ENCODE measurements at places on chromosomes 11 and 22.

GRCh38 chr22:48432781-48433518 lies 1394.7 kb downstream of the BRD1 start:
- no peak for DNase-seq

GRCh38 chr11:48093795-48094642 lies 113.7 kb downstream of the PTPRJ start:
- no peak for DNase-seq

- no peak for DNase-seq
These were observed 23.3 kb downstream of the TSPAN32 start for GRCh38 chr11:2325123-2325522.

DNA sequence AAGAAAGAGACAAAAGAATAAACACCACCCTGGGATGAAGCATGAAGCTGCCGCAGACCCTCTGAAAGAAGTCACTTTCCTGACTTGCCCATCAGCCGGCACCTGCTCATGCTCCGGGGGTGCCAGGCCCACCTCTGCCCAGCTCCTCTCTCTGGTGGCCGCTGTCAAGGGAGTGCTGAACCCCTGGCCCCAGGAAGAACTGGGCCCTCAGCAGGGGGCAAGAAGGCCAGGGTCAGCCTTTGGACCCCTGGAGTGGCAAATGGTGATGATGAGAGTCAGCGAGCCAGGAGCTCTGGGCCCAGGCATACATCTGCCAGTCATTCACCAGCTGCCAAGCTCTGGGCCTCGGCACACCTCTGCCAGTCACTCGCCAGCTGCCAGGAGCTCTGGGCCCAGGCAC lies 17.4 kb downstream of the TTLL8 start:
- DNase-seq, result no peak

- DNase-seq, result no peak
These were observed 34.1 kb downstream of the OR4D9 start for GRCh38 chr11:59545179-59546020.

DNA sequence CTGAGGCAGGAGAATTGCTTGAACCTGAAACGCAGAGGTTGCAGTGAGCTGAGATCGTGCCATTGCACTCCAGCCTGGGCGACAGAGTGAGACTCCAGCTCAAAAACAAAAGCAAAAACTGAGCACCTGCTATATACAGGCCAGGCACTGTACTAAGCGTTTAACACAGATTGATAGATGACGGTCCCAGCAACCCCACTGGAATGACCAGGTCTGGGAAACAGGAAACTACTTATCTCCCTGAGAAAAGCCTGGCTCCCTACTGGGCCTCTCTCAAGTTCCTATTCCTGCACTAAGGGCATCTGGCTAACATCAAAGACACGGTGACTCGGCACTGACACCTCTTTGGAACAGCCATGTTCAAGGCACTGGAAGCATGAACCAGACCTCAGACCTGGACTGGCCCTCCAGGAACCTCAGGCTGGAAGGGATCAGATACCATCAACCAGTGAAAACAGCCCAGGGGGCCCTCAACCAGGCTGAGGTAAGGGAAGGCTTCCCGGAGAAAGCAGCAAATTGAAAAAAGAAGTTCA lies 16.6 kb downstream of the ARAP1 start:
- no peak for DNase-seq

GRCh38 chr11:47215366-47215910 lies 664 bp downstream of the DDB2 start:
- DNase-seq, result no peak

DNA sequence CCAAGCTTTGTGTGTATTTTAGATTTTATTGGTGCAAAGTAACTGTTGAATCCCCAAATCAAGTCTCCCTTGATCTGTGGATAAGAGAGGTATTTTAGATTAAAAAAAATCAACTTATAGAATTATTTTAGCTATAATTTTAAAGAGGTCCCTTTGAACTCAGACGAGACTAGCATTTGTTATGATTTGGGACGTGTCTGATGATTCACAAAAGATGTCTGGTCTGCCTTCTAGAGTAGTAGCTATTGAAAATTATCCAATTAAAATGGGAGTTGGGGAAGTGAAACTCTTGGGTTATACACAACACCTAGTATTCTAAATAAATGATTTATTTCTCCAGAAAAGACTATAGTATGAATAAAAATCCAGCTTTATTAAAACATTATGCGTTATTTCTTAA lies 227.9 kb upstream of the GRIA4 start:
- DNase-seq, result no peak

DNA sequence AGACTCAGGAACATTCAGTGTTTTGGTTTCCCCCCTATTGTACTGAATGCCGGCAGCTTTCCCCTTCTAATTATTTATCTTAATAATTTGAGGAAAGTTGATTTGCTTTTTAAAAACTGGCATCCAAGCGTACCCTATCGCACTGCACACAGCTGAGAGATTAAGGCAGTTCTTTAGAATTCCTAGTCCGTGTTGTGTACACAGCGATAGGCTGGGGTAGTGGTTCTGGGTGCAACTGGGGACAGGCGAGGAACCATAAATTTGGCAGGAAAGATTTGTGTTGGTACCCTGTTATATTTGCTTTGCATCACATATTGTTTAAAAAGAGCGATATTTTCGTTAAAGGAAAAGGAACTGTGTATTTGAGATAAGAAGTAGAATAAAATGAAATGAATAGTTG lies 39.2 kb downstream of the PTPRJ start:
- no peak for DNase-seq

DNA sequence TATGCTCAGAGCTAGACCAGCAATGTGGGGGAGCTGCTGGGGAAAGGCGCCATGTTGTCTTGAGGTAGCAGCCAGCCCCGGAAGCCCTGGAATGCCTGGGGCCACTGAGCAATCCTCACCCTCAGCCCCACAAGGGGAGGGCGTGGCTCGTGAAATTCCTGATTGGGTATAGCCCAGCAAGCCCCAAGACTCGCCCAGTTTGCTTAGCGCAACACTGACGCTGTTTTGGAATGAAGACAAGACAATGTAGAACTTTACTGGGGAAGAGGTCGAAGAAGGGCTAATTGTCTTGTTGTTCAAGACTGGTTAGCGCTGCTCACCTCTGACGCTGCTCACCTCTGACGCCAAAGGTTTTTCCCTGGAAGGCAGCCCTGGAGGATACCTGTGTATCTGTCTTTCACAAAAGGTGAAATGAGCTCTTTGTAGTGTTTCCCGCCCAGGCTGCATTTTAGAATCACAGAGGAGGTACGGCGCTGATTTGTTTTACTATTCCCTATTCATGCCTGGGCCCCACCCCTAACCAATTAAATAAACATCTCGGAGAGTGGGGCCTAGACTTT lies 47.6 kb downstream of the ST3GAL4 start:
- DNase-seq, result no peak

DNA sequence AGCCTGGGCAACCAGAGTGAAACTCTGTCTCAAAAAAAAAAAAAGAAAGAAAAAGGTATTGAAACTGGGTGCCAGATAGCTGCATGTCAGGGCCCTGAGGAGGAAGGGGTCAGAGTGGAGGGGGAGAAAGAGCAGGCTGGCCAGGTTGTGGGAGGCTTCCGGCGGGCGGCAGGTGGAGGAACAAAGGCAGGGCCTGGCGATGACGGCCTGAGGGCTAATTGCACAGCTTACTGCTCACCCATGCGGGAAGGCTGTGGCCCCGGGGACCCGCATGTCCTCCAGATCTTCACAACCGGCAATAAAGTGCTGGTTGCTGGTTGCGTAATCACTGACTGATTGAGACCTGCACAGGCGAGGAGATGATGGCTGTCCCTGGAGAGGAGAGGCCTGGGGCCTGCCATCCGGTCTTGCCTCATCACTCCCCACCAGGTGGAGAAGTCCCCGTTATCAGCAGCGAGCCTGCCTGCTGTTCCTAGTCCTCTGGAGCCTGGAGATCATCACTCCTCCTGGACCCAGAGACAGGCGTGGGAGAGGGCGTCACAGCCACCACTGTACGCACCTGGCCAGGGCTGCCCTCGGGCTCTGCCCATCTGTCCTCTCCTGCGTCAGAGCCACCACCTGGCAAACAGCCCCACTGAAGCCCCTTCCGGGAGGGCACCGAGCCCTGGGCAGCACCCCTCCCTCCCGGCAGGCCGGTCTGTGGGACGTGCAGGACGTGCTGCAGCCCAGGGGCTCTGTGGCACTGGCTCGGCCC lies 18.7 kb downstream of the H19 start:
- DNase-seq, result no peak

DNA sequence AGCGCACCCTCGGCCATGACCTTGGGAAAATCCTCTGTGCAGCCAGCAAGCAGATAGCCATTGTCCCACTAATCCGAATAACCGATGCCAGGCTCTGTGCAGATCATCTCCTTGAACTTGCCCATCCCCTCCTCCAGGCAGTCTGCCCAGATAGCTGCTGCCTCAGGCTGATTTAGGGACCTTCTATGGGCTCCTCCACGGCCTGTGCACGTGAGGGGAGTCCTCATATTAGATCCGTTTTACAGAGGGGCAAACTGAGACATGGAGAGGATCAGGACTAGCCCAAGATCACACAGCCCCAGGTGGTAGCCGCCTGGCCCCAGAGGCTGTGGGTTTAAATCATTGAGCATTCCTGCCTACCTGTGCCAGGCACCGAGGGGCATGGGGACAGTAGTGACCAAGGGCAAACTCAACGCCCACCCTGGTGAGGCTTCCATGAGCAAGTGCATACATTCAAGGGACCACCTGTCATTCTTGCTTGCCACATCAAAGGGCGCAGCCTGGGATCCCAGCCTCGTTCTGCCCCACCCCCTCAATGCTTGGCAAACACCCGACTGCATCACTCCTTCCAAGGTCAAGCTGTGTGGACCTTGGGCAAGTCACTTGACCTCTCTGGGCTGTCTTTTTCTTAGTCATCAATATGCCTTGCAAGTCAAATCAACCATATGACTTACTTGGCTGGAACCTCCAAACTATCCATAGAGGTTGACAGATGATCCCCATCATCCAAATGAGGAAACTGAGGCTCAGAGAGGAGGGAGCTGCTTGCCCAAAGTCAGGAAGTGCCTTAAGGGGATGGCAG lies 131.6 kb downstream of the MN1 start:
- DNase-seq, result no peak

GRCh38 chr11:70176940-70177689 lies 26.0 kb upstream of the FADD start:
- peak; percentile 35 for DNase-seq

DNA sequence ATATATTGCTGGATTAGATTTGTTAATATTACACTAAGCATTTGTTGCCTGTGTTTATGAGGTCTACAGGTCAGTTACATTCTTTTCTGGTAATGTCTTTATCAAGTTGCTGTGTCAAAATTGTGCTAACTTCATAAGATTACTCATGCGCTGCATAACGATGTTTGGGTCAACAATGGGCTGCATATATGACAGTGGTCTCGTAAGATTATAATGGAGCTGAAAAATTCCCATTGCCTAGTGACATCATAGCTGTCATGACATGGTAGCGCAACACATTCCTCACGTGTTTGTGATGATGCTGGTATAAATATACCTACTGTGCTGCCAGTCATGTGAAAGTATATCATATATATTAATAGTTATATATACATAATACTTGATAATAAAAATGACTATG lies 34.2 kb downstream of the POLD3 start:
- DNase-seq, result no peak

- DNase-seq, result no peak
These were observed 6.2 kb downstream of the RAB3IL1 start for GRCh38 chr11:61911128-61911700.

- no peak for DNase-seq
These were observed 7.6 kb downstream of the IGSF9B start for GRCh38 chr11:133949129-133949528.

GRCh38 chr11:70573701-70574151 lies 175.4 kb downstream of the CTTN start:
- no peak for DNase-seq

GRCh38 chr11:107453594-107454286 lies 3.9 kb downstream of the CWF19L2 start:
- no peak for DNase-seq

DNA sequence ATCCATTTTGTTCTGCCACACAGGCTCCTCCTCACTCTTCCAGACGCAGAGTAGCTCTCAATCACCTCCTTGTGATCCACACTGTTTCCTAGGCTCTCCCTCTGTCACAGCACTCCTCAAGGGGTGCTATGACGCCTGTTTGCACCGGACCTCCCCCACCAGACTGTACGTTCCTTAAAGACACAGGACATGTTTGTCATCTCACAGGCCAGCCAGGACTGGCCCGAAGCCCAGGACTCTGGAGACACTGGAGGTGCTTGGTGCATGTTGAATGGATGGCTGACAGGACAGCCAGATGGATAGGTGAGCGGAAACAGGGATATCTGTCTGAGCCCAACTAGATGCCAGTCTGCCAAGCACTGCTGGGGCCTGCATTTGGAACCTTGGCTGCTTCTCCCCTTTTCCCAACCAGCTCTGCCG lies 13.6 kb downstream of the PLA2G6 start:
- DNase-seq, result no peak

GRCh38 chr22:45537734-45538181 lies 35.1 kb downstream of the FBLN1 start:
- no peak for DNase-seq

DNA sequence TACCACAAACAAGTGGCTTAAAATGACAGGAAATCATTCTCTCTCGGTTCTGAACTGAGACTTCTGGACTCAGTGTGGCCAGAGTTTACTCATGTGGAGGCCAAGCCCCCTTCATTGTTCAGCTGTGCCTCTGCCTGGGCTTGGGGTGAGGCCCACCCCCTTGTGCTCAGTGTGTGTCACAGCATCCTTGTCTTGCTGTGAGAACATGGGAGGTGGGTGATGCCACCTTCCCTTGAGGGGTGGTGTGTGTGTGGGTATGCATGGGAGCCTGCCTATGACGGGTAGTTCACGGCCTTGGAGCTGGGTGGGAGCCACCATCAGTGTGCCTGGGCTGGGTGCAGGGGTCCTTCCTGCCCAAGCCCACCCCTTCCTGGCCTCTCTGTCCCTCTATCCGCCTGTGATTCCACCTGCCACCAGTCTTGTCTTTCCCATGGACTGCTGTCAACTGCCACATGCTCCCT lies 101.7 kb downstream of the MORC2 start:
- DNase-seq, result no peak

DNA sequence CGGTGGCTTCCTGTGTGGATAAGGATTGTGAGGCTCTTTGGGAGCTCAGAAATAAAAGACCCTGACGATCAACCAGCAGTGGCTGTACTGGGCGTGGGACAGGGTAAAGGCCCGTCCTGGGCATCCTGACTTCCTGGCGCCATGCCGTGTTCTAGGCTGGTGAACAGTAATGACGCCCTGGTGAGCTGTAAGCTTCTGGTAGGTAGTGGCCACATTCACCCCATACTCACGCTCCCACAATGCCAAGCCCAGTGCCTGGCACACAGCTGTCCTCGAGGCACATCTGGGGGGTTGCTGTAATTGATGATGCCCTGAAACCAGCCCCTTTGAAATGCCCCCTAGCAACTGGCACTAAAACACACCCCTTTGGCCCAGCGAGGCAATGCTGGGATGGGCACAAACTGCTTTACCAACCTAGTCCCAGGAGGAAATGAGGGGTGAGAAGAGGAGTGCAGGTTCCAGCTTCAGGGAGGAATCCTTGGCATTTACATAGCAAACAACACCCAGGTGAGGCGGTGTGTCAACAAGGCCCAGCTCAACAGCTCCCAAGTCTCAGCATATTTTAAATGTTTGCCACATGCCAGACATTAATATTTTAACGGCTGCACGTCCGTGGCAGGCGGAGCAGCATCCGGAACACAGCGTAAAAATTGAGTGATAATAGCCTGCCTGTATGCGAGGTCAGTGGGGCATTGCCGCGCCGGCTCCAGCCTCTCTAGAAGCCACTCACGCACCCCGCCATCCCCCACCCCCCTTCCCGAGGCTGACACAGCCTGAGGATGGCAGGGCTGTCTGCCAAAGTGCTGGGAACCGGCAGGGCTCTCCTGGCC lies 79.3 kb downstream of the DSCAML1 start:
- DNase-seq, result no peak

GRCh38 chr11:20368438-20368837 lies 4.9 kb downstream of the HTATIP2 start:
- DNase-seq, result no peak

GRCh38 chr11:122108192-122108799 lies 7.7 kb downstream of the BLID start:
- DNase-seq, result no peak

Measured in activated T-helper 2 cell treated with anti-CD3 and anti-CD28 coated beads, Interferon-gamma antibody, Interleukin-2, Interleukin-4, amounts not matched to agents 10 μg/mL and 5 μg/mL and 100 μg/mL, durations not matched to agents 14 hours and 24 hours and 36 hours (primary cell).